ENCODE measurements at places on chromosomes 13 and 19.
A peak's percentile ranks its signal among the peaks of the same experiment; 100 is the strongest.

GRCh38 chr19:47794526-47794925, 9.8 kb downstream of the TPRX1 start:
- no peak for DNase-seq

DNA sequence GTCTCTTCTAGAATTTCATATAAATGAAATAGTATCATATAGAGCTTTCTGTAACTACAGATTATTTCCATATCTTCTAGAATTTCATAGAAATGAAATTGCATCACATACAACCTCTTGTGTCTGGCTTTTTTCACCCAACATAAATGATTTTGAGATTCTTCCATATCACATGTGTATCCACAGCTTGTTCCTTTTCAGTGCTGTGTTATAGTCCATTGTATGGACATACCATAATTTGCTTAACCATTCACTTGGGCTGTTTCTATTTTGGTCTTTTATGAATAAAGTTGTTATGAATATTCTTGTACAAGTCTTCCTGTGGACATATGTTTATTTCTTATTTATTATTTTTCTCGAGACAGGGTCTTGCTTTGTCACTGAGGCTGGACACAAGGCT, 11.7 kb downstream of the TPRX1 start:
- no peak for DNase-seq

DNA sequence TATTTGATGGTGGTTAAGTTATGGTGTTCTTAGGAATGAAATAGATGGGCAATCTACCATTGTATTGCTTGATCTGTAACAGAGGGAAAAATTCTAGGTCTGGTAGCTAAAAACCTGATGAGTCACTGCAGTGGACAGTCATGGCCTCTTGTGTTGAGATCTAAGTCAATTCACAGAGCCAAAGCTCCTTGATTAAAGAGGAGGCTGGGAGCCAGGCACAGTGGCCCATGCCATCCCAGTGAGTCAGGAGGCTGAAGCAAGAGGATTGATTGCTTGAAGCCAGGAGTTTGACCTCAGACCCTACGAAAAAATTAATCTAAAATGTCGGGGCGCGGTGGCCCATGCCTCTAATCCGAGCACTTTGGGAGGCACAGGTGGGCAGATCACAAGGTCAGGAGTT, 67.1 kb upstream of the KPNA3 start:
- DNase-seq, result no peak

- DNase-seq, result no peak
Measured at GRCh38 chr19:344625-345319, at the start of gene MIER2. MIER2 (minus strand) TSS chr19:344796; CDS start chr19:344782, 14 bp downstream.

- DNase-seq, result no peak
Measured at GRCh38 chr13:87671031-87671752, at the start of gene SLITRK5. SLITRK5 (plus strand) TSS chr13:87671371; CDS start chr13:87675389, 4,018 bp downstream.

DNA sequence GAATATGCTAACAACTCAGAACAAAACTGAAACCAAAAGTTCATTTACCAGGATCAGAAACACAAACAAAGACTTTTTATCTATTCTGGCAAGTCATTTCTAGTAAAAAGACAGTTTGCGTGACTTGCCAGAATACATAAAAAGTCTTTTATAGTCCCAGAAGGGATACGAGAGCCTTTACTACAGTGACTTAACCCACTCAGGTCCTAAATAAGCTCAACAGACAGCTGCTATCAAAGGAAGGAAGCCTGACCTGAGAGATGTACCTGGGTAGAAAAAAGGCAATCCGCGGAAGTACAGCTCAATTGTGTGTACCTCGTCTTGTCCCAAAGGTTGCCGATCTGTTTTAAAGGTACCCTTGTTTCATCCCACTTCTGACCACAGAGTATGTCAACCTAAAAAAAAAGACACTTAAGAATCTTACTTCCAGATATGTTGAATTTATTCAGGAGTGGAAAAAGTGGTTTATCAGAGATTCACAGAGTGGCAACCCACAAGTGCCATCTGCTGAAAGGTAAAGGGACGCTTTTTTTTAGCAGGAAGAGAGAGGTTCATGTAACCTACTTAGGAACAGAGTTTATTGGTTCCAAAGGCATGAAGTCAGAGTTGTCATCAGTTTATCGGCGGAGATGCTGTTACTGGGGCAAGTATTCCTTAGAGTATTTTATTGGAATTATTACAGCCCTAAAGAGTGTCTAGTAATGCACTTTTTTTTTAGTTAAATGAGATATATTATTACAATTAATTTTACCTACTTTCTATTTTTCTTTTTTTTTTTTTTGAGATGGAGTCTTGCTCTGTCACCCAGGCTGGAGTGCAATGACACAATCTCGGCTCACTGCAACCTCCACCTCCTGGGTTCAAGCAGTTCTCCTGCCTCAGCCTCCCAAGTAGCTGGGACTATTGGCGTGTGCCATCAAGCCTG, 69.7 kb upstream of the C1QTNF9B start:
- DNase-seq, result no peak

GRCh38 chr19:49470615-49470978, 3.4 kb upstream of the FLT3LG start:
- DNase-seq, result no peak

GRCh38 chr13:42064259-42064658, 15.8 kb downstream of the DGKH start:
- DNase-seq, result no peak

DNA sequence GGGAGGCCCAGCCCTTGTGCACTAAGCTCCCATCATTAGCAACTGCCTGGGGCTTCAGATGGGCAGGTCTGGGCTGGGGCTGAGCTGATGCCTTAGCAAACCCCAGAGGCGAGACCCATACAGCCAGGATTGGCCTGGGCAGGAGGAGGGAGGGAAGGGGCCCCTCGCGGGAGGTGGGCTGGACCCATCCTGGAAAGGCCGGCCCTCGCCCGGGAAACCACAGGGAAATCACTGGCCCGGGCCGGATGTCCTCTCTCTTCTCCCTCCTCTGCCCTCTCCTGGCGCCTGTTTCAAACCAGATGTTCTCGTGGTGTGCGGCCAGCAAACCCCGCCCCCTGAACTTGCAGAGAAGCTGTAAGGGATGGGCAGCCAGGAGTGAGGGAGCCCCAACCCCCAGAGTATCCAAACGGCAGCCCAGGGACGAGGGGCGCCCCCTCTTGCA, 43.1 kb downstream of the TMEM255B start:
- DNase-seq, result no peak

GRCh38 chr13:102847272-102848234, 1.7 kb downstream of the ERCC5 start:
- DNase-seq, result no peak

- DNase-seq, result no peak
Measured at GRCh38 chr13:36352350-36352749, 6.2 kb upstream of the SPART start.

GRCh38 chr13:113991191-113991669, 17.4 kb upstream of the C13orf46 start:
- no peak for DNase-seq

- DNase-seq, result no peak
Measured at GRCh38 chr13:79631051-79631659, 150.2 kb downstream of the NDFIP2 start.

- no peak for DNase-seq
Measured at GRCh38 chr13:40651866-40652587, 14.4 kb downstream of the FOXO1 start.

GRCh38 chr13:87975035-87975434, 303.9 kb downstream of the SLITRK5 start:
- no peak for DNase-seq

DNA sequence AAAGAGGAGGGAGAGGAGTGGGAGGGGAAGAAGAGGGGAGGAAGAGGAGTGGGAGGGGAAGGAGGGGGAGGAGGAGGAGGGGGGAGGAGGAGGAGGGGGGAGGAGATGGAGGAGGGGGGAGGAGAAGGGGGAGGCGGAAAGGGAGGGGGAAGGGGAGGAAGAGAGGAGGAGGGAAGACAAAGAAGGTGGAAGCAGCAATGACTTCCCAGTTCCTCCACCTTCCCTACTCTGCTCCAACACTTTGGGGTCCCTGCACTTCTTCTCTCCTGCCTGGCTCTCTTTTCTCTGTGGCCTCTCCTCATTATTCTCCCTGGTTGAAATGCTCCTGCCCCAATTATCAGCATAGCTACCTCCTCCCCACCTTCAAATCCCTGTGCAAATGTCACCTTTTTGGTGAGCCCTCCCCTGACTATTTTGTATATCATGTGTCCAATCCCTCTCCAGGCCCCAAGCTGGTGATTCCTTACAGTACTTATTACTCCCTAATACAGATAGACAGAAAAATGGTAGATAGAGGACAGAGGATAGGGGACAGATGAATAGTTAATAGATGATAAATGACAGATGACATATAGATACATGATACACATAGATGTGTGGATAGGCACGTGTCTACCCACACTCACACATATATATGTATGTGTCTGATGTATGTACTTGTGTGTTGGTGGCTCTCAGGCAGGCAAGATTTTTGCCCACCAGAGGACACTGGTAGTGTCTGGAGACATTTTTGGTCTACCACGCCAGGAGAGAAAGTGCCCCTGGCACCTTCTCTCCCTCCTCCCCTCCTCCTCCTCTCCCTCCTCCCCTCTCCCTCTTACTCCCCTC, 25.2 kb downstream of the NLRP9 start:
- no peak for DNase-seq

- DNase-seq, result no peak
Measured at GRCh38 chr13:66532146-66532545, 698.0 kb downstream of the PCDH9 start.

GRCh38 chr13:33139780-33140535, 123.7 kb downstream of the KL start:
- no peak for DNase-seq

DNA sequence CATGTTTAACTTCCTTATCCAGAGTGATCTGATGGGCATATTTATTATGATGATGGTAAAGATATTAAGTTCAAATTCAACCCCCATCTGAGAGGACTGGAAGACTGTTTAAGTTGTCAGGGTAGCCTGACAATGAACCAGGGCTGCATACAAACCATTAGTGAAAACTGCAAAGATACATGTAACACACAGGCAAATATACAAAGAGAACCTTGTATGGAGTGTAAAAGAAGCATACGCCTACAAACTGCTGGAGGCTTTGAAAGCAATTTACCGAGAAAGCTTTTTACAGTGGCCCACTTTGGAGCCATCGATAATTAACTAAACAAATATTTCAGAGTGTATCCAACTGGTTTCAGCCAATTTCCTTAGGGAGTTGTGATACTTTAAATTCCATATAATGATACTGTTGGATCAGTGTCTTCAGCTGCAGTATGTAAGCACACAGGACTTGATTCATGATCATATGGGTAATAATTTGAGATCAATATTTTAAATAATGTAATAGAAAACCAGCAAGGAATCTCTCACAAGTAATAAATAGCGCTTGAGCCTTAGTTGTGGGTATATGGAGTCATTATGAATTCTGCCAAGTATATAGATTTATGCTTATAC, 231.5 kb upstream of the SPRY2 start:
- peak; percentile 75 for DNase-seq

GRCh38 chr19:13640611-13641010, 123.7 kb upstream of the MRI1 start:
- DNase-seq, result no peak

GRCh38 chr13:109712124-109712722, 74.2 kb downstream of the IRS2 start:
- DNase-seq, result no peak

DNA sequence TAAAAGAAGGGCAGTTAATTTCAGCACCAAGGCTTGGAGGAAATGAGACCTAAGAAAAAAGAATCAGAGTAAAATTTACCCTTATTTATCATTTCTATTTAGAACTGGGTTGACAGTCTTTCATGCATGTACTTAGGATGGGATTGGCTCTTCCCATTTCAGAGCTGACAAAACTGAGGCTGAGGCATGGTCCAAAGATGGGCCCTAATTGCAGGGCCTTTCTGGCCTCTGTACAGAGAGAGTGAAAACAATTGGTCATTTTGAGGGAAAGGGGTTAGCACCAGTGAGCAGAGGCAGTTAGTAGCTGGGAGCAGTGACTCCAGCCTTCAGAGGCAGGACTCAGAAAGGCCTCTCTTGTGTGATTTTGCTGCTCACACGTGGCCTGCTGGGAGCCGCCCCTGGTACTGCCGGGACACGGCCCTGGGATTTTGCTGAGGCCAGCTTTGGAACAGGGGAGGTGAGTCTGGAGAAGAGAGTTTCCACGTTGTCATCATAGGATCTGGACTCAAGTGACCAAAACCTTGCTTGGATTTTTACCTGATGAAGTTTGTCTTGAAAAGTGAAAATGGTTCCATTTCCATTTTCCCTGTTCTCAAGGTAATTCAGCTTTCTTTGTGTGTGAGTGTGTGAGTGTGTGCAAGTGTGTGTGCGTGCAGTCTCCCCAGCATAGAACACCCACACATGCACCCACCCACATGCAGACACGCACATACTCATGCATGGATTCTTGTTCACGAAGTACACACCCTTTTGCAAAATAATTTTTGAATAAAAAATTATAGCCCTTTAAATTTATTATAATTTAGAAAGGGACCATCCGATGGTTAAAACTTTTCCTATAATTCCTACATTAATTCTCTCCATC, at the start of gene ZNF536:
ZNF536 (plus strand) TSS at position 425 of the 865 bp plus-strand sequence. CDS start 71,179 bp downstream, outside the sequence.
- no peak for DNase-seq

- DNase-seq, result no peak
Measured at GRCh38 chr13:36888645-36889044, 31.4 kb downstream of the SMAD9 start.

GRCh38 chr13:46388846-46389245, 1.8 kb upstream of the RUBCNL start:
- no peak for DNase-seq

- no peak for DNase-seq
Measured at GRCh38 chr19:54937926-54938325, 9.4 kb downstream of the NLRP7 start.

GRCh38 chr13:44848920-44849676, 140.2 kb downstream of the NUFIP1 start:
- no peak for DNase-seq

Measured in NCI-H1436 treated with DMSO at 0.1 percent for 48 hours (cell line).